GM23248 (cell line): ENCODE measurements at places on chromosomes 7 and 10. TPM values are rescaled to one million over a fixed set of nuclear protein-coding genes. Genes with fewer than 3 reads are reported as not detected.

DNA sequence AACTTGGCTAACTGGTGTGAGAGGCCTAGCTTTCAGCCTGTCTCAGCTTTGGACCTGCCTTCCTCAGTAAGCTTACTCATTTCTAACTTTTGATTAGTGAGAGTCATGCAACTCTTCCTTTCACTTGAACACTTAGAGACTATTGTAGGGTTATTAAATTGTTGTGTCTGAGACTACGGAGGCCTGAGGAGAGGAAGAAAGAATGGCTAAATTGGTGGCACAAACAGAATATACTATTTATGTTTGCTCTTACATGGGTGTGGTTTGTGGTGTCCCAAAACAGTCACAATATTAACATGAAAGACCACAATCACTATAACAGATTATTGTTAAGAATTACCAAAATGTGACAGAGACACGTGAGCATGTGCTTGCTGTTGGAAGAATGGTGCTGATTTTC, 82.1 kb downstream of the TRIM24 start:
- no peaks in the 10 kb centered on the region for H3K4me1 ChIP-seq
- H3K36me3 ChIP-seq: no peaks in the 10 kb centered on the region; the same call in 1 of the 2 replicates
- H3K27ac ChIP-seq: no peak overlapping the region
- DNase-seq: no peak
- H3K27me3 ChIP-seq: no peaks in the 10 kb centered on the region
- H3K4me3 ChIP-seq: no peak overlapping the region

GRCh38 chr10:106392778-106393177, 771.7 kb downstream of the SORCS1 start:
- peaks cover under 1% of the 10 kb centered on the region; the same call in 1 of the 2 replicates for H3K4me1 ChIP-seq
- no peak overlapping the region for H3K4me3 ChIP-seq
- DNase-seq: no peak
- no peak overlapping the region for H3K27ac ChIP-seq
- no peaks in the 10 kb centered on the region for H3K27me3 ChIP-seq

DNA sequence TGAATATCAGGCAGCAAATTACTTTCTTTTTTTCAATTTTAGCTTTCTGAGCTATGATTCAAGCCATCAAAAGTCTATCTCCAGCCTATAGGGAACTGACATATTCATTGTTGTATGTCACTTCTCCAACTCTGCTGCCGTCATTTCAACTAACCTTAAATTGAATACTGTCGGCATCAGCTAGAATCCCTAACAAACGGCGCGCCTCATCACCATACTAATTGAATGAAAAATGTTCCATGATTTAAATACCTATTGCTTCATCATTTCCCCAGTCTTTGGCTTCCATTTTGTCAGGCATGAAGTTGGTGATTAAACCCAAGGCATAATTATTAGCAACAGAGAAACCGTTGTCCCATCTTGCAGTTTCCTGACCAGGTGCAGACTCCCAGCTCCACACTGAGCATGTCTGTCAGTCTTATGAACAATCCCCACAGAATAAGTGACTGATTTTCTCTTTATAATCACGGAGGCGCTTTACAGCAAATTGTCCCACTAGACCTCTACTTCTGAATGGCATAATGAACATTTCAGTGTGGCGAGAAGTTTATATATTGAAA, 83.5 kb upstream of the NPY start:
- H3K27ac ChIP-seq: no peak overlapping the region
- no peaks in the 10 kb centered on the region for H3K27me3 ChIP-seq
- no peak for DNase-seq
- no peak overlapping the region for H3K4me3 ChIP-seq

- peak overlapping the region; percentile 38 for H3K27ac ChIP-seq
- peaks cover 29% of the 10 kb centered on the region for H3K4me1 ChIP-seq
- H3K27me3 ChIP-seq: no peaks in the 10 kb centered on the region
- H3K4me3 ChIP-seq: no peak overlapping the region
- no peaks in the 10 kb centered on the region for H3K36me3 ChIP-seq
These were observed 66.1 kb downstream of the MDFIC start for GRCh38 chr7:114988026-114988425.

GRCh38 chr7:73954181-73954580, 73.8 kb upstream of the ELN start:
- no peaks in the 10 kb centered on the region for H3K4me1 ChIP-seq
- H3K27me3 ChIP-seq: no peaks in the 10 kb centered on the region
- no peak overlapping the region for H3K4me3 ChIP-seq
- DNase-seq: no peak

DNA sequence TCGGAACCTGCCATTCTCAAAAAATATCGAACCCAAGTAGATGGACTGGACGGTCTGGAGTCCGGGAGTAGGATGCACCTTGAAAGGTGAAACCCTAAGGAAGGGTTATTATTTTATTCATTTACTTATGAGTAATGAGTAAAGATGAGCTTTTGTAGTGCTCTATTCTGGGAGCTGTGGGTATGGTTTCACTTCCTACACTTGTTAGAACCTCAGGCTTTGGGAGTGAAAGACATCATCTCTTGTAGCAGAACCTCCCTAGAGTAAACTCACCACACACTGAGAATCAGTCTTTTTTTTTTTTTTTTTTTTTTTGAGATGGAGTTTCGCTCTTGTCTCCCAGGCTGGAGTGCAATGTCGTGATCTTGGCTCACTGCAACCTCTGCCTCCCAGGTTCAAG, 389.4 kb upstream of the AUTS2 start:
- H3K27ac ChIP-seq: no peak overlapping the region
- H3K4me3 ChIP-seq: no peak overlapping the region
- no peaks in the 10 kb centered on the region for H3K4me1 ChIP-seq
- DNase-seq: no peak
- no peaks in the 10 kb centered on the region for H3K36me3 ChIP-seq

DNA sequence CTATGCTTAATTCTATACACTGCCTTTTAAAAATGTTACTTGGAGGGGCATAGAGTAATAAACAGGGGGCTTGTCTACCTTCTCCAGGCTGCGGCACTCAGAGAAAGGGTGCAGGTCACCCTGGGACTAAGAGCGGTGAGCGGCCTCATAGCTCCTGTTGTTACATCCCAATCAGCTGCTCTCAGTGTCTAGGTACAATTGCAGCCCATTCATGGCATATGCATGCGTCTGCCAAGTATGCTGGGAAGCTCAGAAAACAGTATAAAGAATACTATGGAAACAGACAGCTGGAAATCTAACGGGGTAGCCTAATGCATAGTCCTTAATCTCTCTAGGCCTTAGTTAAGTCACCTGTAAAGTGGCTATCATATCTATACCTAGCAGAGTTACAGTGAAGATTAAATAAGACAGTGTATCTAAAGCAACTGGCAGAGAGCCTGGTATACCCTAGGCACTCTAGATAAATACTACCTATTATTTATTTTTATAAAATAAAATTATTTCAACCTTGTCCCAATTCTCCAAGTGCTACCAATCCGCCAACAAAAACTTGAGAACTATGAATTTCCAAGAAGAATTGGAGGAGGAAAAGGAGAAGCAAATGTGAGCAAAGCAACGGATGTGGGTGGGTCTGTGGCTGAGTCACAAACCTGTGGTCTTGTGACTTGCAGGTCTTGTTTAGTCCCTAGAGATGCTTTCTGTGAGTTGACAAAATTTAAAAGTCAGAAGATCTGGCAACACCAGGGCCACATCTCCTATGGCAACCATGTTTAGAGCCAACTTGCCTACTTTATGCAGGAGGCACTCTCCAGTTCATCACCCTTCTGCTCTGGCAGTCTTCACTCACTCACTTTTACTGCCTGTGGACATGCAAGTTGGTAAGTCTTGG, 183.0 kb downstream of the RAPGEF5 start:
- H3K27ac ChIP-seq: no peak overlapping the region
- H3K4me1 ChIP-seq: no peaks in the 10 kb centered on the region
- no peaks in the 10 kb centered on the region for H3K36me3 ChIP-seq
- no peaks in the 10 kb centered on the region for H3K27me3 ChIP-seq
- H3K4me3 ChIP-seq: no peak overlapping the region

- H3K4me1 ChIP-seq: no peaks in the 10 kb centered on the region
- H3K36me3 ChIP-seq: no peaks in the 10 kb centered on the region
- H3K27me3 ChIP-seq: no peaks in the 10 kb centered on the region
- no peak overlapping the region for H3K27ac ChIP-seq
- DNase-seq: no peak
These were observed 286.5 kb upstream of the LRRTM3 start for GRCh38 chr10:66639371-66639770.

- DNase-seq: peak; percentile 44
- no peak overlapping the region for H3K4me3 ChIP-seq
- H3K36me3 ChIP-seq: no peaks in the 10 kb centered on the region
- H3K27ac ChIP-seq: no peak overlapping the region
These were observed 5.0 kb downstream of the TPK1 start for GRCh38 chr7:144830811-144831210.

The LRRC4 gene
- 0.32 and 0.51 TPM in 2 replicates for total RNA-seq

The HECW1 gene
- total RNA-seq: 4.8 and 8.7 TPM in 2 replicates

The CCL26 gene
- total RNA-seq: not detected in 2 replicates

The KCP gene
- total RNA-seq: not detected in 2 replicates
